Osteocyte (in vitro differentiated cells): ENCODE measurements at places on chromosomes 7 and 10. TPM values are rescaled to one million over a fixed set of nuclear protein-coding genes. Genes with fewer than 3 reads are reported as not detected.

DNA sequence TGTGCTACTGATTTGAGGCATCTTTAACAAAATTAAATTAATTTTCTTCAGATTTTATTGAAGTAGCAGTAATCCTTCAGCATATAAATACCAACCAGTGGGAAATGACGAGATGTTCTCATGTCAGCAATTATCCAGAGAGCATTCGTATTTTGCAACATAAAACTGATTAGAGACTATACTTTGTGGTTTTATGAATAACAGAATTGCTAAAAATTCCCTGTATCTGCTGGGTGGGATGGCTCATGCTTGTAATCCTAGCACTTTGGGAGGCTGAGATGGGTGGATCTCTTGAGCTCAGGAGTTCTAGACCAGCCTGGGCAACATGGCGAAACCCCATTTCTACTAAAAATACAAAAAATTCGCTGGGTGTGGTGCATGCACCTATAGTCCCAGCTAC is 56.9 kb downstream of the ATAD1 start:
- DNase-seq: no peak
- H3K36me3 ChIP-seq: peaks cover 22% of the 10 kb centered on the region
- no peak overlapping the region for H3K4me3 ChIP-seq
- H3K27me3 ChIP-seq: no peaks in the 10 kb centered on the region
- H3K27ac ChIP-seq: peak overlapping the region; percentile 18

DNA sequence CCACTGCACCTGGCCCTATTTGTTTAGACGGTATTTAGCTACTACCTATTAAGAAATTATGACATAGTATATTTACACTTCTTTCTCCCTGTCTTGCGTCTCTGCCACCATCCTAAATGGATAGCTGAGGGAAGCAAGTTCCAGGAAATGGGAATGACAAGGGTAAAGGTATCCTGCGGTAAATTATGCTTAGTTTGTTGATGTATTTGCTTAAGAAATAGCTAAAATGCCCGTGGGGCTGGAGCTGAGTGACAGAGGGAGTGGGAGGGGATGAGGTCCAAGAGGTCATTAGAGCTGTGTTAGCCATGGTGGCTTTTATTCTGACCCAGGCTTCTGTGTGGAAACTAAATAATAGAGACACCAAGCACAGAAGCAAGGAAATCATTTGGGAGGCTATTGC is 29.0 kb upstream of the UBE2D1 start:
- peaks cover 2% of the 10 kb centered on the region for H3K4me1 ChIP-seq
- H3K27ac ChIP-seq: no peak overlapping the region
- H3K27me3 ChIP-seq: peaks cover 67% of the 10 kb centered on the region
- DNase-seq: no peak

DNA sequence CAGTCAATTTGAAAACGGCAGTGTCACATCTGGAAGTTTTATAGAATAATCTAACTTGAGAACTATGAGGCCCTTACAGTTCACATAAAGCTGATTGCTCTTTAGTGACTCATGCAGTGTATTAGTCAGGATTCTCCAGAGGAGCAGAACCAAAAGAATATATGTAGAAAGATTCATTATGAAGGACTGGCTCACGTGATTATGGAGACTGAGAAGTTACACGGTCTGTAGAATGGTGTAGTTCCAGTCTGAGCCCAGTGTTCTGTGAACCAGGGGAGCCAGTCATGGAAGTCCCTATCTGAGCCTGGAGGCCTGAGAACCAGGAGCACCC is 21.5 kb downstream of the RBM33 start:
- no peak for DNase-seq
- H3K4me3 ChIP-seq: no peak overlapping the region
- peak overlapping the region; percentile 76 for H3K27ac ChIP-seq
- no peaks in the 10 kb centered on the region for H3K27me3 ChIP-seq

DNA sequence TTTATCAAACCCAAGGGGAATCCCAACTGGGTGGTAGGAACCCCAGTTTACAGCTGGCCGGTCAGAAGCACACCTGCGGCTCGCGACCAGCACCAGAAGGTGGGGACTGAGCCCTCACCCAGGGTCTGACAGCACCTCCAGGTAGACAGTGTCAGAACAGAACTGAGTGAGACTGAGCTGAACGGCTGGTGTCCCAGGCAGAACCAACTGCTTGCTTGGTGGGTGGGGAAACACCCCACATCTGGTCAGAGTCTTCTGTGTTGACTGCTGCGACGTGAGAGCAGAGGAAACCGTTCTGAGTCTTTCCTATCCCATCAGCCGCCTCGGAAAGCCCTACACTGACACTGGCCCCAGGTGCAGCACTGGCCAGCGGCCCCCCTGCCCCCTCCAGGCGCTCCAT is 160.7 kb downstream of the MAD1L1 start:
- H3K27me3 ChIP-seq: no peaks in the 10 kb centered on the region
- DNase-seq: no peak
- no peak overlapping the region for H3K27ac ChIP-seq

- no peak overlapping the region for H3K27ac ChIP-seq
- H3K4me1 ChIP-seq: no peaks in the 10 kb centered on the region
- no peaks in the 10 kb centered on the region for H3K36me3 ChIP-seq
- no peak for DNase-seq
- no peak overlapping the region for H3K4me3 ChIP-seq
These were observed 1247.8 kb downstream of the GATA3 start for GRCh38 chr10:9302140-9302746.

- no peaks in the 10 kb centered on the region for H3K27me3 ChIP-seq
- peak overlapping the region; percentile 75 for H3K27ac ChIP-seq
- no peak for DNase-seq
These were observed 32.1 kb upstream of the CCSER2 start for GRCh38 chr10:84296091-84296981.

- H3K27me3 ChIP-seq: no peaks in the 10 kb centered on the region
- DNase-seq: no peak
- H3K27ac ChIP-seq: no peak overlapping the region
- H3K4me1 ChIP-seq: peaks cover 9% of the 10 kb centered on the region
These were observed 145.0 kb downstream of the ELFN1 start for GRCh38 chr7:1815051-1815481.

GRCh38 chr10:89332123-89332633 is 4.4 kb downstream of the IFIT3 start:
- H3K27ac ChIP-seq: peak overlapping the region; percentile 89
- no peak for DNase-seq
- no peaks in the 10 kb centered on the region for H3K27me3 ChIP-seq
- peaks cover 5% of the 10 kb centered on the region for H3K36me3 ChIP-seq
- H3K4me3 ChIP-seq: peak overlapping the region; percentile 74

DNA sequence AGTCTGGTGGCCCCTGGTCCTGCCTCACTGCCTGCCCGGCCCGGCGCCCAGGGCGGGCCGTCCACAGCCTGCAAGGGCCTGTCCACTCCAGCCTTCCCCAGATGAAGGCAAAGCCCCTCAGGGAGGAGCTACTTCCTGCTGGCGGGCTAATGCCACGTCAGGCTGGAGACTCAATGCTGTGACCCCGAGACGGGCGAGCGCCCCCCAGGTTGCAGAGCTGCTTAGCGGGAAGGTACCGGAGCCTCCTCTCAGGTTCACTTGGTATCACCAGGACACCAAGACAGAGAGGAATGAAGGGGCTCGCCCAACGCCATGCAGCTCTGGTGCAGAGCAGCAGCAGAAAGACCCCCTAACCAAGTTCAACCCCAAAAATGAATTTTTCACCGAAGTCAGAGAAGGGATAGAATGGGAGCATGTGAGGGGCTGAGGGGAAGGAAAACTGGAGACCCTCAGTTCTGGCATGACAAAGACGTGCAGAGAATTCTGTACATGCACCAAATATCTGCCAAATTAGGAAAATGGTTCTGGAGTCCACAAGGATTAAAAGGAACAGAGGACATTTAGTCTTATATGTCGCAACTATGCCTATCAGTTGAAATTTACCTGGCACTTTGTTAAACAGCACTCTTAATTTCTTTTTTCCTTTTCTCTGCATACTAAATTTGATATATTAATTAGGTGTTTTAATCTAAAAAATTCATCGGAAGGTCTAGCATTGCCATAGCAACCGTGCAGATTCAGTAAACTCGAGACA is 2.8 kb downstream of the STK32C start:
- peaks cover 3% of the 10 kb centered on the region for H3K36me3 ChIP-seq
- no peak for DNase-seq
- H3K27me3 ChIP-seq: no peaks in the 10 kb centered on the region
- no peak overlapping the region for H3K4me3 ChIP-seq
- peaks cover 7% of the 10 kb centered on the region for H3K4me1 ChIP-seq

GRCh38 chr7:151086802-151087244 is 548 bp downstream of the AGAP3 start:
- H3K27me3 ChIP-seq: no peaks in the 10 kb centered on the region
- peaks cover 3% of the 10 kb centered on the region for H3K36me3 ChIP-seq
- H3K27ac ChIP-seq: peak overlapping the region; percentile 69
- peaks cover 61% of the 10 kb centered on the region for H3K4me1 ChIP-seq
- DNase-seq: peak; percentile 83

DNA sequence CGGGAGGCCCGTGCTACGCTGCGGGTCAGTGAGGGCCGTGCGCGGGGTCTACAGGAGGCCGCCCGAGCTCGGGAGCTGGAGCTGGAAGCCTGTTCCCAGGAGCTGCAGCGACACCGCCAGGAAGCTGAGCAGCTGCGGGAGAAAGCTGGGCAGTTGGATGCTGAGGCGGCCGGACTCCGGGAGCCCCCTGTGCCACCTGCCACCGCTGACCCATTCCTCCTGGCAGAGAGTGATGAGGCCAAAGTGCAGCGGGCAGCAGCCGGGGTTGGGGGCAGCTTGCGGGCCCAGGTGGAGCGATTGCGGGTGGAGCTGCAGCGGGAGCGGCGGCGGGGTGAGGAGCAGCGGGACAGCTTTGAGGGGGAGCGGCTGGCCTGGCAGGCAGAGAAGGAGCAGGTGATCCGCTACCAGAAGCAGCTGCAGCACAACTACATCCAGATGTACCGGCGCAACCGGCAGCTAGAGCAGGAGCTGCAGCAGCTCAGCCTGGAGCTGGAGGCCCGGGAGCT is 7.0 kb downstream of the LZTS2 start:
- no peak for DNase-seq
- peaks cover 5% of the 10 kb centered on the region for H3K4me1 ChIP-seq
- no peak overlapping the region for H3K4me3 ChIP-seq
- peaks cover 13% of the 10 kb centered on the region for H3K36me3 ChIP-seq

DNA sequence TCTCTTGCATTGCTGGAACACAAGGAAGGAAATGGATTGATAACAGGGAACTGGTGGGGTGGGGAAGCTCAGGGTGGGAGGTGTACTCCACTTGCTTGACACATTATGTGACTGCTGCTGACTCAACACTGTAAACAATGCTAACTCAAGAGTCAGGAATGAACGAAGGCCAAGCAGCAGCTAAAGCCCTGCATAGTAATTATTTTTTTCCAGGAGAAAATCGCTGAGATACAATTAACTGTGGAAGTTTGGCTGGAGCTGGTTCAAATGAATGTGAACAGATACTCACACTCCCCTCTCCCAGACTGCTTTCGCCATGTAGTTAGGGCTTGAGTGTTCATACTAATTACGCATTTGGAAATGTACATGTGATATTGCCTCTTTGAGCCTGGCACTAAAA is 170.9 kb upstream of the AOAH start:
- no peaks in the 10 kb centered on the region for H3K27me3 ChIP-seq
- DNase-seq: no peak
- no peak overlapping the region for H3K4me3 ChIP-seq
- H3K36me3 ChIP-seq: no peaks in the 10 kb centered on the region
- H3K27ac ChIP-seq: no peak overlapping the region

- no peak for DNase-seq
- peaks cover 5% of the 10 kb centered on the region for H3K4me1 ChIP-seq
- no peaks in the 10 kb centered on the region for H3K36me3 ChIP-seq
These were observed 50.4 kb downstream of the ARMC3 start for GRCh38 chr10:22978287-22978686.

DNA sequence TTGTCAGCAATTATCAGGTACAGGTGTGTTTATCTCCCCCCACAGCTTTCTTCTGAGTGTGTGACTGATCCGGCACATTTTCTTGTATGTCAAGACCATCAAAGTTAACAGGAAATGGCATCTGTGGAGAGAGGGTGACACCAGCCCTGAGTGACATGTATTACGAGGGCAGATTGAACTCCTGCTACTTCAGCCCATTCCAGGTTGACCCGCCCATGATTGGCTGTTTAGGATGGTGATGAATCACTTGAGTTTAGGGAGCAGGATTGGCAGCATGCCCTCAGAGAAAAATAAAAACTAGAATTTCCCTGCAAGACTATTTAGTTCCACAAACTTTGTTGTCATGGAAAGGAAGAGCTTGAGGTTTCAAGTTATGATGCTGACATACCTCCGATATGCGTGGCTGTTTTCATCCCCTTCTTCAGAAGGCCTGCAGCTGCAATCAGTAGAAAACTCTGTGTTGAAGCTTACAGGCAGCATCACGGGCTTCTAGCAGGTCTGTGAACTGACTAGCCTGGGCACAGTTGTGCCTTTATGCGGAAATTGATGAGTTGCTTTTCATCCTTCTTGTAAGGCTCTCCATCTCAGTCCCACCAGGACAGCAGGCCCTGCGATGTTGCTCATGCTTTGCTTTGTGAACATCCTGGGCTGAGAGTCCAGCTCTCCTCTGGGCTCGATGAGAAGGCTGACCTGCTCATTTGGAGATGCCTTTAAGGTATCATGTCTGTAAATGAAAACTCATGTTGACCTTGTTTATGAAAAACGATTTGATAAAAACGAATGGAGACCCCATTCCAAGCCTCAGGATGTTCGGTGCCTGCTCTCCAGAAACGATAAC is 8.0 kb upstream of the CELF2 start:
- H3K4me3 ChIP-seq: no peak overlapping the region
- H3K4me1 ChIP-seq: no peaks in the 10 kb centered on the region
- H3K27ac ChIP-seq: no peak overlapping the region
- DNase-seq: no peak

DNA sequence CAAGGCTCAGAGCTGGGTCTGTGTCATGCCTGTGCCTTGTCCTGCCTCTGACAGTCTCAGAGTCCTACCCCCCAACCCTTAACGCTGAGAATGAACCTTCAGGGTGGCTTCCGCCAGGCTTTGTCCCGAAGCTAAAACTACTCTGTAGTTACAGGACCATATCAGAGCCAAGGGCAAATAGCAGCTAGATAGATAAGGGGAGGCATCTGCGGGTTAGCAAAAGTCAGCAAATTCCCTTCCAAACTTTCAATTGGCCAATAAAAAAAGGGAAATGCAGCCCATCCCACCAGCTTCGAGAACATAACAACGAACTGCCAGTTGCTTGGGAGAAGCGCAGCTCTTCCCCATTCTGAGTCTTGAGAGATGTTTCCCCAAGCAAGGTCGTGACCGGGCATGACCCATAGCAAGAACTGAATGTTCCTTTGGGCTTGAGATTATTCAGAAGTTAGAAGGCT is 17.7 kb downstream of the CCL24 start:
- peaks cover 5% of the 10 kb centered on the region for H3K4me1 ChIP-seq
- H3K4me3 ChIP-seq: no peak overlapping the region
- no peak overlapping the region for H3K27ac ChIP-seq
- DNase-seq: no peak

GRCh38 chr10:124064676-124065075 is 28.7 kb downstream of the CHST15 start:
- H3K27me3 ChIP-seq: no peaks in the 10 kb centered on the region
- peak overlapping the region; percentile 83 for H3K27ac ChIP-seq
- H3K36me3 ChIP-seq: peaks cover 10% of the 10 kb centered on the region
- peak overlapping the region; percentile 33 for H3K4me3 ChIP-seq
- no peak for DNase-seq

GRCh38 chr10:13038391-13038790 is 36.9 kb upstream of the CCDC3 start:
- H3K4me3 ChIP-seq: no peak overlapping the region
- H3K4me1 ChIP-seq: peaks cover 4% of the 10 kb centered on the region
- no peak overlapping the region for H3K27ac ChIP-seq
- DNase-seq: no peak

AP3M1 gene
- total RNA-seq: 39.6 and 41.7 TPM in 2 replicates

MSANTD7 gene
- total RNA-seq: 13.6 and 13.8 TPM in 2 replicates

CELF2 gene
- total RNA-seq: 33.8 and 35.8 TPM in 2 replicates

CNNM1 gene
- total RNA-seq: 0.24 TPM in 2 replicates

FAM237B gene
- not detected in 2 replicates for total RNA-seq

TMEM229A gene
- not detected in 2 replicates for total RNA-seq
